ENCODE measurements at places on chromosomes 4 and X.

GRCh38 chr4:147981305-147981704, 249.4 kb downstream of the ARHGAP10 start:
- no peak for DNase-seq

GRCh38 chrX:125404667-125405160, 85.0 kb downstream of the TEX13C start:
- no peak for DNase-seq

GRCh38 chrX:130094696-130095095, 15.6 kb downstream of the ELF4 start:
- DNase-seq = no peak

GRCh38 chrX:130110379-130111219, at the start of gene ELF4:
ELF4 (minus strand) TSS chrX:130110497; CDS start chrX:130081330, 29,167 bp downstream.
- peak; percentile 47 for DNase-seq

DNA sequence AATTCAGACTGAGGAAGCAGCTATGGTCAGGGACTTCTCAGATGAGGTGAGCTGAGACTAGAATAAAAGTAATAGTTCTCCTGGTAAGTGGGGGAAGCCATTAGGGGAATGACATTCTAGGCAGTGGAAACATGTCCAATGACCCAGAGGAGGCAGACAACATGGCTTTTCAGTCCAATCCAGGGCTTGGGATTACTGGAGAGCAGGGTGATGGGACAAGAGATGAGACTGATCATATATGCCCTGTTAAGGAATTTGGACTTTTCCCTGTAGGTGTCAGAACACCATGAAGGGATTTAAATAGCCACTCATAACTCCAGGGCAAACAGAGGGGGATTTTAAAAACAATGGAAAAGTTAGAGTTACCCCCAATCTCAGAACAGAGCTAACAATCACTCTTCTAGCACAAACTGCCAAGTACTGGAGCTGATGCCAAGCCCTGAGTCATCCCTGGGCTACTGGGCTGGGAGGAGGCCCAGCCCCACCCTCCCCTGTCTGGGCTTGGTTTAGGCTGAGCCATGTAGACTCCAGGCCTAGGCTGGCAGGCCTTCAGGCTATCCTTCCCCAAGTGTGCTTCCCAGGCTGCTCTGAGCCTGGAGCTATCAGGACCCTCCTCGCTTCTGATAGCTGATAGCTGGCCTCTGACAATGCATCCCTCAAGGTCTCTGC, 22.7 kb upstream of the MSN start:
- DNase-seq = no peak

- DNase-seq = no peak
Measured at GRCh38 chr4:8395504-8396296, 44.8 kb downstream of the ACOX3 start.

GRCh38 chr4:116899561-116899960, 185.8 kb downstream of the TRAM1L1 start:
- no peak for DNase-seq

GRCh38 chr4:13588954-13589353, 38.6 kb downstream of the BOD1L1 start:
- no peak for DNase-seq

DNA sequence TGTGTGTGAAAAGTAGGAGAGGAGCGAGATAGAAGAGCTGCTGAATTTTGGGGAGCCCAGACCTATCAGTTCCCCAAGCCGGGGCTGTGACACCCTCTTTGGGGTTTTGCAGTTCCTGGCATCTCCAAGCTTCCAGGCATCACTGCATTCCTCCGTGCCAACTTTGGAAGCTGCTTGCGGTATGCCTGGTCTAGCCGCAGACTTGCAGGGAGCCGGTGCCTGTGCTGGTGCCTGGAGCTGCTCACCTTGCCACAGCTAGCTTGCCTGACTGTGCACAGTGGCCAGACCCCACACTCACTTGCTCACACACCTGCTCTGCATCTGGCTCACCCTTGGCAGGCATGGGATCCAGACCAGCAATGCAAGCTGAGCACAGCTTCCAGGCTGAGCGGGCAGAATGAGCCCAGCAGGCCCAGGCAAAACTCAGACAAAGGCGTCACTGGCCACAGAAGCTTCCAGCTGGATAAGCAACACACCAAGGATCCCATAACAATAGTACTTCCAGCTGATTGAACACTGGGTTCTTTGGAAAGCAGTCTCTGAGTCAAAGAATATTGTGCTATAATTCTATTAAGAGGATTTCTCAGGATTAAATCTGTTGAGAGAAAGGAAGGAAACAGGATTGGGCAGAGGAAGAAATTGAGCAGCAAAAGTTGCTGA, 390.9 kb downstream of the TEX13C start:
- no peak for DNase-seq

DNA sequence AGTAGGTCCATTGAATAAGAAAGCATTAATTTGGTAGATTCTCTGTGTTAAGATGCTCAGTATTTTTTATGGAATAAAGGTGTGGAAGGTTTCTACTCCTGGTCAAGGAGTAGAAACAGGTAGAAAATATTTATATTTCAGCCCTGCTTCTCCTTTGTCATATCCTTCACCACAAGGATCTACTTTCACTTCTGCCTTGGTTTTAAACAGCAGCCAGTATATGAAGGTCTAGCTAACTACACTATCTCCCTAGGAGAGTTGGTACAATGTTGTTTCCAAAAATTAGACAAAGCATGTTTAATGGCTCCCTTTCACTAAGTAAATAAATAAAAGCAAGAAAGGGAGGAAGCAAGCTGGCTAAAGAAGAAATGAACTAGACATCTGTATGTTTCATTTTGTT, 44.6 kb upstream of the GYPA start:
- no peak for DNase-seq

DNA sequence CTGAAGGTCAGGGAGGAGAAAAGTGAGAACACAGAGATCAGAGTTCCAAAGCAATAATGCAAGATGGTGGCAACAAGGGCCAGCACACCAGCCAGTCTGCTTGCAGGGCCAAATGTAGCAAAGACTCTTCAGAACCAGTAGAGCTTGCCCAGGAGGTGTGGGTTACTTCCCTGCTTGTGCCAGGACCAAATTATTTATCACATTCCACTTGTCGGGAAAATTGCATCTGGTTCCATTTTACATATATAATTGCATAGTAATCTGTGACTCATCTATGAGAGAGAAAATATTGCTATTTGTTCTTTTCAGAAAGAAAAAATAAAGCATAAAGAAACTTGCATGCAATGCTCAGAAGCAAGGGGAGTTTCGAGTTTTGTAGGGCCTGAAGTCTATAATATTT, 41.4 kb downstream of the MAML3 start:
- DNase-seq = no peak

GRCh38 chr4:150039274-150040127, 38.7 kb upstream of the DCLK2 start:
- no peak for DNase-seq

DNA sequence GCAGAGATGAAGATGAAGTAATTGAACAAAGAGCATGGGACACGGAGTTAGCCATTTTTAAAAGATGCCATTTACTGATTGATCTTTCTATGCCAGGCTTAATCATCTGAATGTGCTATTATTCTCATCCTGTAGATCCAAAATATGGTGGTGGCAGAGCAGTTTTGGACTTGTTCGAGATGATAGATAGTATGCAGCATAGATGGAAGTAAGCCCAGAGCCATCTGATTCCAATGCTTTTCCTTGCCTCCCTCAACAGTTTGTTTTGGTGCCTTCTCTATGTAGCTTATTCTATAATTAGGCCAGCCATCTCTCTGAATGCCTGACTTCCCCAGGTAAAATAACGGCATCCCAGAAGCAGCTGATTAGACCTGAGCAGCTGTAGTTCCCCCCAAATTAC, 152.6 kb upstream of the CLNK start:
- DNase-seq = no peak

DNA sequence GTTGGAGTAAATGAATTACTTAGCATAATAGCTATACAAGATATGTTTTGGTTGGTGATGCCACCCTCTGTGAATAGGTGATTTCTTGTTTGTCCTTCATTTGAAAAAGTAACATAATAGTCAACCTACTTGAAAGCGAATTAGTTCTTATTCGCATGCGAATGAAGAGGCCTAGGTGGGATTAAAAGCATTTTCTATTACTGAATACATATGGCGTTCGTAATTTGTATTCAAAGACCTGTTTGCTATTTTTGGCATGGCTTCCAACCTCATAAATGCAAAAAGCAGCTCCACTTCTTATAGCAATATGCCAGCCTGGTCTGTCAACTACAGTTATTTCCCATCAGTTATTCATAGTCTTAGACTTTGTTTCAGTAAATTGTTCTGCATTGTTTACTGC, 261.3 kb downstream of the TENM3 start:
- DNase-seq = no peak

- no peak for DNase-seq
Measured at GRCh38 chr4:187191676-187192075, 468.0 kb upstream of the FAT1 start.

GRCh38 chr4:139214039-139214534, 37.1 kb upstream of the ELF2 start:
- no peak for DNase-seq

GRCh38 chr4:87060957-87061356, 126.1 kb downstream of the AFF1 start:
- DNase-seq = no peak

DNA sequence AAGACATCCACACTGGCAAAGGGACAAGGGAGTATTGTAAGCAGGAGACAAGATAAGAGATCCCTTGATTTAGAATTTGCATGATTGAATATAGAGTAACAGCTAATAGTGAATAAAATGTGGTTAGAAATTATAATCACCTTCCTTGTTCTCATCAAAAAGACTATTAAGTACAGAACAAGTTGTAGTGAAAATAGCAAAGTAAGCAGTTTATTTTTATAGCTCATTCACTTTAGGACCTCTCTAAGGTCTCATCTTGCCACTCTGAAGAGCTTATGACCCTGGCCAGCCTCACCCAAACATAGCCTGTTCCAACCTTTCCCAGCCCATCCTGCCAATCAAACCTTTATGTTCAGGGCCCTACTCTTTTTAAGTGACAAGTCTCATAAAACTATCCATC, 30.6 kb downstream of the MID2 start:
- DNase-seq = no peak

- no peak for DNase-seq
Measured at GRCh38 chr4:52957835-52958631, 95.9 kb downstream of the RASL11B start.

- no peak for DNase-seq
Measured at GRCh38 chr4:88102026-88102425, 56.4 kb downstream of the ABCG2 start.

- no peak for DNase-seq
Measured at GRCh38 chr4:57191523-57192034, 81.4 kb upstream of the IGFBP7 start.

DNA sequence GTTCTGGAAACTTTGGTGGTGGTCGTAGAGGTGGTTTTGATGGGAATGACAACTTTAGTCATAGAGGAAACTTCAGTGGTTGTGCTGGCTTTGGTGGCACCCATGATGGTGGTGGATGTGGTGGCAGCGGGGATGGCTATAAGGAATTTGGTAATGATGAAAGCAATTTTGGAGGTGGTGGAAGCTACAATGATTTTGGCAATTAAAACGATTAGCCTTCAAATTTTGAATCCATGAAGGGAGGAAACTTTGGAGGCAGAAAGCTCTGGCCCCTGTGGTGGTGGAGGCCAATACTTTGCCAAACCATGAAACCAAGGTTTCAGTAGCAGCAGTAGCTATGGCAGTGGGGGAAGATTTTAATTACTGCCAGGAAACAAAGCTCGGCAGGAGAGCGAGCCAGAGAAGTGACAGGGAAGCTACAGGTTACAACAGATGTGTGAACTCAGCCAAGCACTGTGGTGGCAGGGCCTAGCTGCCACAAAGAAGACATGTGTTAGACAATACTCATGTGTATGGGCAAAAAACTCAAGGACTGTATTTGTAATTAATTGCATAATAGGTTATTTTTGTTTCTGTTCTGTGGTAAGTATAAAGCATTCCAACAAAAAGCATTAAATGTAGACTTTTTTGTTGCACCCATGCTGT, 23.2 kb upstream of the SOD3 start:
- no peak for DNase-seq

- no peak for DNase-seq
Measured at GRCh38 chr4:168143601-168144000, 51.3 kb downstream of the ANXA10 start.

DNA sequence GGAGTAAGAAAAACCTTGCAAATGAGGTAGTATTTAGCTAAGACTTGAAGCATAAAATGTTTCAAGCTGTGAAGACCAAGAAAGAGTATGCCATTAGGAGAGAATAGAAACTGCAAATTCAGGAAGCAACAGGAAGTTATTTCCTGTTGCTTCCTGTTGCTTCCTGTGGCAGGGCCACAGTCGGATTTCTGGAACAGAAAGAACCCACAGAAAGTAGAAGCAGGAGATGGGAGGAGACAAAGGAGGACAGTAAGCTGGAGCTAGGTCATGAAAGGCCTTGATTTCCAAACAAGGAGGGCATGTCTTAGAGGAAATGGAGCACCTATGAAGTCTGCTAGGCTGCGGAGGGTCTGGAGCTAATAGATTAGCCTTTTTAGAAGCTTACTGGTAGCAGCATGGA, 17.2 kb downstream of the ASB11 start:
- no peak for DNase-seq

- DNase-seq = no peak
Measured at GRCh38 chr4:35052546-35052945, 1191.8 kb downstream of the ARAP2 start.

GRCh38 chrX:40459571-40460158, 121.1 kb upstream of the ATP6AP2 start:
- no peak for DNase-seq

GRCh38 chr4:66681962-66682361, 863.3 kb downstream of the CENPC start:
- DNase-seq = no peak

DNA sequence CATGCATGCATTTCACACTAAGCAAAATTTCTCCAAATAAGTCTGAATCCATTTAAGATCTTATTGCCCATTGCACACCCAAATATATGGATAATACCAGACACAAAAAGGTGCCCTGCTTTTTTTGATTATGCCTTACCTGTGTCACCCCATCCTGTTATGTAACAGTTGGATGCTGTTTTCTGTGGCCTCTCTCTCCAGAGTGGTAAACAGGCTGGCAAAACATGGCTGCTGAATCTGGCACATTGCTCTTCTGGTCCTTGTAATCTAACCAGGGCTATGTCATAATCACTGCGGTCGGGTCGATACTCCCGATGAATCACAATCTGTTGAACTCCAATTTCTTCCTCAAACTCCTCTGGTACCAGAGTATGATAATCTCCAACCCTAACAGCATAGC, 70.1 kb downstream of the PRSS12 start:
- DNase-seq = no peak

DNA sequence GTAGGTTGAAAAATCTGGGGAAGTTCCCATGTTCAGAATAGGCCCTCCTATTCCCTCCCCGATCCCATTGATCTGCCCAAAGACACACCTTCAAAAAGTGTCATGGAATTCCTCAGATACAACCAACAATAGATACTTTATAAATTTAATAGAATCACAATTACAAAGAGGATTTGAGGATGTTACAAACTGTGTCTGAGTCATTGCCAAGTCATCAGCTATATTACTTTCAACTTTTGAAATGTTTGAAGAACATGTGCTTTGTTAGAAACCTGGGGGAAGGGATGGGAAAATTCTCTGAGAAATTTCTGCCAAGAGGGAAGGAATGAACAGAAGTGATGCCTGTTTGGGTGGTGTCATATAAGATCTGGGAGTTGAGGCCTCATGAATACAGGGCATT, 46.7 kb downstream of the KCNIP4 start:
- no peak for DNase-seq

All from stimulated activated CD4-positive, alpha-beta T cell treated with anti-CD3 and anti-CD28 coated beads, Interleukin-1b, Interleukin-23, amount 100 ng/mL, for 4 hours (primary cell).